ENCODE measurements at places on chromosomes 5 and 9.
A peak's percentile ranks its signal among the peaks of the same experiment; 100 is the strongest.

DNA sequence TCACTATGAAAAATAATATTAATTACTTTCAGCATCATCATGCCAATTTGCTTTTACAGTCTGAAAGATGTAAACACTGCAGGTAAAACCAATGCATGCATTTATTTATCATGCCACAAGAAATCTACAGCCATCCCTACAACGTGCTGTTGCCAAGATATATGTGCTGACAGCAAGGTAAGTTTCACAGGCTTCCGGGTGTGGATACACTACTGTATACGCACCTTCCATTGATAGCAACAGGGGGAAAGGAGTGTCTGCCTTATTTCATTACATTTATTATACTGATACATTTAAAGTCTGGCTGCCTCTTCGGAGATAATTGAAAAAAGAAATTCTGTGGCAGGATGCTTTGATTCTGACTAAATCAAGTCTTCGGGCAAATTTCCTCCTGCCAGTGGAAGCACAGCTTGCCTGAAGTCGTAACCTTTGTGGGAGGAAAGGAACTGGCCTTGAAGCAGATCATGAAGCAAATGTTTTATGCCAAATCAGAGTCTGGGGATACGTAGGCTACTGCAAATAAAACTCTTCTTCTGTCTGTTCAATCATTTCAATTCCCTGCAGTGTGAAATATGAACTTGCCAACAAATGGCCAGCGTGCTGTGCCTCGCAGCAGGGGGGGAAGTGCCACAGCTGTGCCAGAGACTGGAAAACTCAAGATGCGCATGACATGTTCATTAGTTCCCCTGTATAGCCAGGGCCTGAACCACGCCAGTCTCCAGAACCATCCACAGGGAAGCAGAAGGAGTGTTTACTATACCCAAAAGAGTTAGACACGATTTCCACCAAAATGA is 268.1 kb downstream of the EFNA5 start:
- no peak for DNase-seq

DNA sequence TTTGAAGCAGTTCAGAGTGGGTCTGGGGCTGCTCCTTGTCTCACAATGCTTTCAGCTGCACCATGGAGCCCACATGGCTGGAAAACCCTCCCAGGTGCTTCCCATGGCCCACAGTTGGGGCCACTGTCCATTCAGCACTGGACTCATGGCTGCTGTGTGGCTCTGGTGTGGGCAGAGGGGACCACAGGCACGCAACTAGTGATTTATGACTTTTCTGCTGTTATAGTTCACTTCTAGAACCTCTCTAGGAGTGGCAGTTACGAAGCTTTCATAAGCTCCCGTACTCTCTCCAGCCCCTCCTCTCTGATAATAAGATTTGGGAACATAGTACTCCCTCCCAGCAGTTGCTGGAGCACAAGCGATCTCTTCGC is 29.0 kb downstream of the GLRA1 start:
- DNase-seq = no peak

DNA sequence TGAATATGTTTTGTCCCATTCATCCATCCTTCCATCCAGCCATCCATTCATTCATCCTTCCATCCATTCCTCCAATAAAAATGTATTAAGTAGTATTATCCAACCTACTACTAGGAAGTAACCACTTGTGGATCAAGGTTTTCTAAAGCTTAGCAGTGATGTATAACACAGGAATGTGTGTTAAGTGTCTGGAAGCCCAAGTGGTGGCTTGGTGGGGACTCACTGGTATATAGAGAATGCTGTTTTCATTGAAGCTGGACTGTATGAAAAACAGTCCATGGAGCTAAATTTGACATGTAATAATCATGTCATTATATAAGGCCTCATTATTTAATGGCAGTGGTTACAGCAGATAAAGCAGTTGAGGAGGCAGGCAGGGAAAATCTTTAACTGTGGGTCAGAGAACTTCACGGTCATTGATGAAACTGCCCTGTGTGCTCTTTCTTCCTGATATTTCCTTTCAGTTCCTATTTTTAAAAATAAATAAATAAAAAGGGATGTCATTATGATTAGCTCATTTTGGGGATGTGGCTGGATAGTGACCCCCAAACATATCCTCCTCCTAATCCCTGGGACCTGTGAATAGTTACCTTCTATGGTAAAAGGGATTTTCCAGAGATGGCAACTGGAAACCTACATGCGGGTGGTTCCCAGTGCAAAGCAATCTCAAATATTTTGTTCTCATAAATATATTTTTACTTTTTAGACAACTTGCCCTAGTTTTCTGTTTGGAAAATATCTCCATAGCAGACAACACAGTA is 82.3 kb downstream of the DAPK1 start:
- DNase-seq = no peak

- no peak for DNase-seq
Observed at GRCh38 chr5:83925321-83925954, 204.8 kb upstream of the HAPLN1 start.

GRCh38 chr9:121154782-121155181 is 46.9 kb downstream of the RAB14 start:
- DNase-seq = no peak

DNA sequence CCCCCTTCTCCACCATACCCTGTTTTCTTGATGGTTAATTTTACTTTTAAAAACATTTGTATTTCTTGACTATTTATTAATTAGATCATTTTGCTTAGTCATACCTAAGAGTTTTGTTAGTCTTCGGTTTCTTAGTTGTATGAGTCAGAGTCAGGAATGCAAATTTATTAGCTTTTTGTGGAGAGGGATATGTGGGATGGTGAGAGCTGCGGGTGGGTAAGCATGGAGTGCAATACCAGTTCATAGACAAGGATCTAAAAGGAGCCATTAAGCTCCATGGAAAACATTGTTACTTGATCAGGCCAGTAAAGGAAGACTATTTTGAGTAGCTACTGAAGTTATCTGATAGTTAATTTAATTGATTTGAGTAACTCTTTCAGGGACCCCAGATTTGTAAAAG is 77.5 kb downstream of the ZSWIM6 start:
- no peak for DNase-seq

DNA sequence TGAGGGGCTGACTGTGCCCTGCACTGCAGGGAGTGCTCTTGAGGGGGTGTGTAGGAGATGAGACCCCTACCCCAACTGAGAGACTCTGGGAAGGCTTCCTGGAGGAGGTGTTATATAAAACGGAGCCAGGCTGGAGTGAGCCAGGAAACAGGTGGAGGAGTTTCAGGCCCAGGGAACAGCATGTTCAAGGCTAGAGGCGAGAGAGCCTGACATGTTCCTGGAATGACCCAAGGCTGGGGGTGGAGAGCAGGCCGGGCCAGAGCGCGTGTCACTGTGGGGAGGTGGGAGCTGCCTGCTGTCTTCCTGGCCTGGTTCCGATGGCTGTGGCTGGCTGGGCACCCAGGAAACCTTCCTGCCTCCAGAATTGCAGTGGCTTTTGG is 48.7 kb downstream of the RXRA start:
- no peak for DNase-seq

GRCh38 chr5:32443145-32443540 is 1.4 kb downstream of the ZFR start:
- peak; percentile 32 for DNase-seq

DNA sequence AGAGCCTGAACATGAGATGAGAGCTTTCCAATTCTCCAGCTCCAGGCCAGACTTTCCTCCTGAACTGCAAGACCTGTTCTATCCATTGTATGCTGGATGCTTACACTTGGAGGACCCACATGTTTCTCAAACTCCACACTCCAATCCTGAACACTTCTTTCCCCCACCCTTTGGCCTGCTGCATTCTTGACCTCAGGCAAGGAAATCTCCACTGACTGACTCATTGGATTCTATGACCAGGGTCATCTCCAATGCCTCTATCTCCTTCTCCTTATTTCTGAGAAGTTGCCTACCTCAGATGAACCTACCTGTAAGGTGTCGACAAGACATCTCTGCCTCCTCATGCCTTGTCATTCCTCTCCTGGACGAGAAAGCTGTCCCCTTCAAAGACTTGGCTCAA is 153.6 kb downstream of the CRB2 start:
- DNase-seq = no peak

- peak; percentile 92 for DNase-seq
Observed at GRCh38 chr9:128007566-128008138, 26.9 kb upstream of the EEIG1 start.

Measured in T-cell (primary cell).